ENCODE measurements at places on chromosomes 3 and 15.
A peak's percentile ranks its signal among the peaks of the same experiment; 100 is the strongest.

GRCh38 chr3:117393119-117393518 is 683.5 kb downstream of the TUSC7 start:
- DNase-seq: no peak

- no peak for DNase-seq
These were observed 1.2 kb upstream of the COL6A6 start for GRCh38 chr3:130515755-130516154.

GRCh38 chr3:122942937-122943827 is 84.4 kb downstream of the SEMA5B start:
- DNase-seq: peak; percentile 58

DNA sequence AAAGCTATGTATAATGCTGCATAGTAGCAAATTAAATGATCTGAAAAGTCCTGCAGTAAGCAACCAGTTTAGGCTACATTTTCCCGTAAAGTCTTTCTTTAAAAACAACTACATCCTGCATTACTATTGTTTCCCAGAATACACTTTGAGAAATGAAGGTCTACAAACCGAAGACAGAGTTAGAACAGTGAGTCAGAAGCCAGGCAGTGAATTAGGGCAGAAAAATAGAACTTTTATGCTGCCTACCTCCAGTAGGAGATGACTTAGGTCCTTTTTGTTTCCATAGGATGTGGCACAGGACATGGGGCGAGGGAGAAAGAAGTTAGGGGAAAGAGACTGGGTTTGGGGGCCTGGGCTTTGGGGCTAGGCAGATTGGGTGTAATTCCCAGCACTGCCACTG is 127.3 kb downstream of the PPM1L start:
- no peak for DNase-seq

DNA sequence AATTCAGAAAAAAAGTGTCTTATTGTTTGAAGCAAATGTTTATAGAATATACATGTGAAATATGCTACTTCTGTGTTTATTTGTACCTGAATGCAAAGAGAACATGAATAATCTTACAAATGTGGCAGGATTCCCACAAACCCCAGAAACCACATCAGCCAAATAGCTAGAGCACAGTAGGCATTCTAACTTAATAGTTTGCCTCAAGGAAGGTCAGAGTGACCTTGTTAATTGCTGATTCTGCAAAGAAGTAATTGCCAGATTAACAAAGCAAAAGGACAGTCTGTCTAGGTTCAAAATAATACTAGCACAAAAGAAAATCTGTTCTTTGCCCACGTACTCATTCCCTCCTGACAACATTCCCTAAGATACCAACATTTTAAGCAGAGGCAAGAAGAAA is 604.0 kb downstream of the PYDC2 start:
- no peak for DNase-seq

DNA sequence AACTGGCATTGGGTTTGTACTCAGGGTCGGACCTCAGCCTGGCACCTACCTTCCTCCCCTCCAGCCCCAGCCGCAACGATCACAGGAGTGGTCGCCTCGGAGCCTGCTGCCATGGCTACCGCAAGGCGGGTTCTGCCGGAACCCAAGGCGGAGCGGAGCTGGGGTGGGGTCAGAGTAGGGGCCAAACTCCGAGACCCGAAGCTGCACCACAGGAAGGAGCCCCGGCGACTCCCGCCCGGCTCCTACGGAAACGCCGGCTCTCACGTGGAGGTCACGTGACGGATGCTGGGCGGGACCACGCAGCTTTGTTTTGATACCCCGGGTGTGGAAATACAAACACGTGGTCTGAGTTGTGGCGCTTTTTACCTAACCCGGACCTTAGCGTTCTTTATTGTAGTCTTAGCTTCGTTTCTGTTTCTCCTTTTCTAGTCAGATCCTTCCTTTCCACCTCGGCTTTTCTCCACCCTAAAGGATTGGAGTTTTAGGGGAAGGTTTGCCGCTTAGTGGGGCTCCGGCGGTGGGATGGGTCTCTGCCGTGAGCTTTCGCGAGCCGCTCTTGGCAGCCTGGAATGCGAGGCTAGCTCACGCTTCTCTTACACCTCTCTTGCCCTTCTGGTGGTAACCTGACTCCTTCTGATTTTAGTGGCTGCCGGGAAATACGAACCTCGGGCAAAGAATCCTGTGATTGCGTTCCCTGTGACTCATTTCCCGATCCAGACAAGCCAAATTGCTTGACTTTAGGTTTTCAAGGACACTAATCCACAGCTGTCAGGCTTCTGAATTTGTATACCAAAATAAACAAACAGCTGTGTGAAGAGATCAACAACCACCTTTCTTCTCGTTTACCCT is at the start of gene HSPBAP1:
TSS of gene HSPBAP1 (minus strand) at position 264 of the 849 bp plus-strand sequence. CDS start at position 113, 151 bp downstream.
- DNase-seq: peak; percentile 92

GRCh38 chr15:31077181-31077580 is 24.3 kb downstream of the TRPM1 start:
- no peak for DNase-seq

DNA sequence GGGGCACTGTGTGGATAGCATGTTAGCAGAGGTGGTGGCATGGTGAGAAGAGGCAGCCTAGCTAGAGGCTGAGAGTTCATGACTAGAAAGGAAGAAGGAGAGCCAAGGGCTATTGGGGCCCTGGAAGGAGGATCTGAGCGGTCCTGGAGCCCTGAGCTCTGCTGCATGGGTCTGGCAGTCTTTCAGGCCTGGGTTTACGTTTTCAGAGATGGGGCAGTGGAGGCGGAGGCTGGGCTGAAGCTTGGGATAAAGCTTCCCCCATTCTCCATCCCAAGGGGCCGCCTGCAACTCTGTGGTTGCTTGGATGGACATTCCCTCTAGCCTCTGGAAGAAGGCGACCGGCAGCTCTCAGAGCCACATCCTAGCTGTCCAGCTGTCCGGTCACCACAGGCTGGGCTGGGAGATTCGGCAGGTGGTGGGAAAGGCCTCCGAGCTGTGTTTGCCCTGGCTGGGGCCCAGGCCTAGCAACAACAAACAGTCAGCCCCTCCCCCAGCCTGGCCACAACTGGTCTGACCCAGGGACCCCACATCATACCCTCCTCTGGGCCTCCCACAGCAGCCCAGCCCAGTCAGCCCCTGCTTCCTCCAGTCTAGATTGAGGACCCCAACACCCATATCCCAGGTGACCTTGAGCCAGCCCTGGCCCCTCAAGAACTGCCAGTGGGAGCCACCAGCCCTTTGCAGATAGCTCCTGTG is 1.8 kb upstream of the SLC38A3 start:
- no peak for DNase-seq

GRCh38 chr3:2937592-2937991 is 172.6 kb downstream of the IL5RA start:
- DNase-seq: no peak

- DNase-seq: no peak
These were observed 15.3 kb downstream of the P2RY14 start for GRCh38 chr3:151262871-151263525.

- no peak for DNase-seq
These were observed 352.6 kb downstream of the EPHB1 start for GRCh38 chr3:135147657-135148056.

GRCh38 chr3:164144824-164145223 is 933.5 kb downstream of the SI start:
- DNase-seq: no peak

GRCh38 chr3:101117465-101117864 is 124.2 kb upstream of the ABI3BP start:
- no peak for DNase-seq

- no peak for DNase-seq
These were observed 240.9 kb downstream of the RBMS3 start for GRCh38 chr3:29521751-29522150.

DNA sequence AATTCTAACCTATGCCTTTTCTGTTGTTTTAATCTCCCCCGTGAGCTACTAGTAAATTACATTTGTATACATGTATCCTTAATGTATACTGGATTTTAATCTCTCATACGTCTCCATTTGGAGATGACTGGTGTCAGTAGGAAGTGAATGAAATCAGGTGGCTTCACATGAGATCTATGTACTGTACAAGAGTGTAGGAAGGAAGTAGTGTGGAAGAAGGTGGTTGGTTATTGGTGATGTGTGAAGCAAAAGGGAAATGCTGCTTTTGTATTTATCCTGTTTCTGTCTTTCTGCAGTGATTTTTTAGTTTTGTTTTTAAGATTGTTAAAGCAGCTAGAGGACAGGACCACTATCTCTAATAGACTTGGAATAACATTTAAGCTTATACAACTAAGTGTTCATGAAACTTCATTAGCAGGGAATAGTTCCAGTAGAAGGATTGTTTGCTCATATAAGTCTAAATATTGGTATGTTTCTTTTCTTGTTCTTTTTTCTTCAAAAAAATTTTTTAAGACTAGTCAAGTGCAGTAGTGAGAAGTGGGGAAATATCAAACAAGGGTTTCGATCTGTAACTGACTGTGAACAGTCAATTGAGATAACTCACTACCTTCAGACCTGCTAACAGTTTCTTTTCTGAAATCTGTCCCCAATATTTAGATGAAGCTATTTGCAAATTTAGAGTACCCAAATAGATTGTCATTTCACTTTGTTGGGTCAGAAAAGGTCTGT is 15.3 kb downstream of the SNX1 start:
- DNase-seq: no peak

Measured in stimulated activated naive CD8-positive, alpha-beta T cell treated with anti-CD3 and anti-CD28 coated beads, Interleukin-15, Interleukin-2, amounts not matched to agents 100 U/mL and 50 U/mL, for 24 hours (primary cell).